Activated naive CD4-positive, alpha-beta T cell (primary cell): ENCODE measurements at places on chromosomes 3 and 15.

DNA sequence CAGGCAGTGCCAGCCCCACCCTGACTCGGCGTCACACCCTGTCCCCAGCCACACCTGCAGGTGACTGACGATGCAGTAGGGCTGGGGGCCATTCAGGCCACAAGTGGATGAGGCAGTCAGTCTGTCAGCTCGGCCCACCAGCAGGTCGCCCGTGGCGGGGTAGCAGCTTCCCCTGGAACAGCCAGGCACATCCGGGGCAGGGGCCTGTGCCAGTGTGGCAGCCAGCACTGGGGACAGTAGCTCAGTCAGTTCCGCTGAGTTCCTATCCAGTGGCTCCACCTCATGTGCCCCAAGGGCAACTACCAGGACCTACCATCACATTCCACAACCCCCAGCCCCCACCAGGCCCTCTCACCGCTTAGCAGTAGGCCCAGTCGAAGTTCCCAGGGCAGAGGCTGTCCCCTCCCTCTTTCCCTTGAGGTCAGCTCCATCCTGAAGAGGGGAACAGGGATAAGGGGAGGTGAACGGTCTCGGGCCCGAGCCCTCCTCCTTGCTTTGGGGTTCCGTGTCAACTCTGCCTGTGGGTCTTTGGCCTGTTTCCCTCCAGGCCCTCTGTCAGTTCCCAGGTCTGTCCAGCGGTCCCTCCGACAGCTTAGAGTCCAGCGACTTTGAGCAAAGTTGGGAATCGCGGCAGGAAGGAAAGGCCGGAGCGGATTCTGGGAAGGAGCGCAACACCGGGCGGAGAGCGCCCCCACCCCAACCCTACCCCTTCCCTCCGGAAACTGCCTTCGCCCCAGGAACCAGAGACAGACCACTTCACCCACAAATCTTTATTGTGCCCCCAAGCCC is at the start of gene LAMB2:
TSS of gene LAMB2 (minus strand) at position 614 of the 789 bp plus-strand sequence. CDS start at position 431, 183 bp downstream.
- DNase-seq, result no peak

DNA sequence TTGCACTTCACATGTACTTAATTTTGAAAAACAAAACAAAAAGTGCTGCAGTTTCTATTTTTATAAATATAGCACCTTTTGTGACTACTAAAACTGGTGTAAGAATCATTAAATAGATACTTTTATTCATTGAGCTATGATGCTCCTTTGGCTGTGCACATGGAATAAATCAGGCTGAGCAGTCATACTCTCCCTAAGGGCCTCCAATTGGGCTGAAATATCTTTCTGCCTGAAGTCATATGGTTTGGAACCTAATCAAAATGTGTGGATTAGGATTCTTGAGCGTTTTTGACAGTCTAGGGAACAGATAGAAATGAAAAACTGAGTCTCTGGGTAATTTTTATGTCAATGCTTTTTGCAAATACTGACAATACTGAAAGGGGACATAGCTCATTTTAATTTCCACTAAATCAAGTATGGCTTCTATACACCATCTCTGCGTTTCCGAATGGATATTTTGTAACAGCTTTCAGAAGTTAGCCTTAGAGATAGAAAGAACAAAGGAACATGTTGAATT is 392.2 kb upstream of the ROBO1 start:
- DNase-seq, result no peak

DNA sequence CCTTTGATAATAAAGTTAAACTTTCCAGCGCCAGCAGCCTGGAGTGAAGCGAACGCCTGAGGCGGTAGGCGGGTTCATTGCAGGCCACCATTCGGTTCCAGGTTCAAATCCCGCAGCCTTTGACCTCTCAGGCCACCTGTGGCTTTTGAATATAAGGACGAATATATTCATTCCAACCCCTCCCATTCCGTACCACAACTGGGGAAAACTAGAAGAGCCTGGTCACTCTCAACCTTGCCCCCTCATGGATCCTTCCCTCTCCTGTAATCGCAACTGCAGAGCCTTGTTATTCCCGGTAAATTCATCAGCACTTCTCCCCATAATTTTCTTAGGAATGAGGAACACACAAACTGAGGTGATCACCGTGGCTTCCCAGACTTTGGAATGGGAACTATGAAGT is 35.2 kb downstream of the ZIC4 start:
- no peak for DNase-seq

- DNase-seq, result no peak
Measured at GRCh38 chr15:57506422-57506821, 85.3 kb upstream of the MYZAP start.

- no peak for DNase-seq
Measured at GRCh38 chr3:143287403-143287802, 167.8 kb downstream of the CHST2 start.

DNA sequence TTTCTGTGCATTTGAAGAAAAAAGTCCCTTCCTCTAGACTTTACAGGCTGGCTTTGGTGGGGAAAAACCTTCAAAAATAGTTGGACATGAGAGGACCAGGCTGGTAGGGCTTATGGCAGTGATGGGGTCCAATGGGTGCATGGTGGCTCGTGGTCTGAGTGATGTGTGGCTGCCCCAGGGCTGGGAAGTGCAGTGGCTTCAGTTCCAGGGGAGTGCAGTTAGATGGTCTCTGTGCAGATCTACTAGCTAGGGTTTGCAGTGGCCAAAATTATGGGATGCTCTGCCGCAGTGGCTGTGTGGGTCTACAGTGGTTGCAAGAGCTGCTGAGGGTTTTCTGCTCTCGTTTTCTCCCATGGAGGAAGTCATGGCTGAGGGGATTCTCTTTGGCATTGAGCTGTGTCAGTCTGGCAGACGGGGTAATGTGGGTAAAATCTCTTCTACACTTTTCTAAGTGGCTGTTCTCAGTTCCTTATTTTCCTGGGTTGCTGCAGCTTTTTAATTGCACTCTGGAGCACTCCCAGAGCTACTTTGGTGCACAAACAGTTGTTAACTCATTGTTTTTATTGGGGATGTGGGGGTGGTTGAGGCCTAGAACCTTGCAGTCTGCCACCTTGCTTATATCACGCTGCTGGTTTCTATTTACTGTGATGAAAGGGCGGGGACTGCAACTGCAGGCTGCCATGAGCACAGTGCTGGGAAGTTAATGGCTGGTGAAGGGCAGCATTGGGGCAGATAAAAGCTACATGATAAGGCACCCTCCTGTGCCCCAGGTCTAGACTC is 1324.6 kb downstream of the NSUN3 start:
- DNase-seq, result no peak

GRCh38 chr15:74317820-74318375 is 49.5 kb downstream of the CYP11A1 start:
- no peak for DNase-seq

- DNase-seq, result no peak
Measured at GRCh38 chr3:62084558-62084957, 288.8 kb downstream of the FEZF2 start.
